ENCODE measurements at places on chromosomes 1 and 21.

DNA sequence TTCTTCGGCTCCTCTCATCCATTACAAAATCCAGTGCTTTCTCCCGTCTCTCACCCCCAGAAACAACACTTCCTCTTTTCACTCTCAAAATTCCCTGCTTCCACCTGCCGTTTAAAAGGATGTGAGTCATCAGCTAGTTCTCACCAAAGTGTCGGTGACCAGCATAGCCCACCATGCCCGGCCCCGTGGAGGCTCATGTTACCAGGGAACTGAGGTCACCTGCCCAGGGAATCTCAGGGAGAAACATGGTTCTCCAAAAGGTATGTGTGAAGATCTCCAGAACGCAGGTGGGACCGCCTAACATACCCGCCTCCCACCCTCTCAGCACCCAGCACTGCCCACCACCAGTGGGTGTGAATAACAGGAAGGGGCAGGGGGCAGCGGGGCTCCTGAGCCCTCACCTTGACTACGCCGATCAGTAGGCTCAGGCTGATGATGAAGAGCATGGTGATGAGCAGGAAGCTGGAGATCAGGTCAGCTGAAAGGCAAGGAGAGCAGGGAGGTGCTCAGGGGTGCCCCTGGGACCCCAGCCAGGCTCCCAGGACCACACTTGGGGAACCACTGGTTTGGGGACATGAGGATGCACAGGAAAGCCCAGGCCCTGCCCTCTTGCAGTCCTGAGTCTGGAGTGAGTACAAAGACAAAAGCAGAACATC is 16.2 kb downstream of the LAPTM5 start:
- no peak for DNase-seq

- no peak for DNase-seq
Measured at GRCh38 chr1:174809755-174810280, 189.9 kb upstream of the CACYBP start.

- DNase-seq = no peak
Measured at GRCh38 chr1:242468784-242469183, 55.7 kb downstream of the PLD5 start.

- DNase-seq = no peak
Measured at GRCh38 chr1:113515498-113515897, 125.2 kb downstream of the MAGI3 start.

GRCh38 chr1:246462986-246463385 is 44.1 kb downstream of the SMYD3 start:
- no peak for DNase-seq

DNA sequence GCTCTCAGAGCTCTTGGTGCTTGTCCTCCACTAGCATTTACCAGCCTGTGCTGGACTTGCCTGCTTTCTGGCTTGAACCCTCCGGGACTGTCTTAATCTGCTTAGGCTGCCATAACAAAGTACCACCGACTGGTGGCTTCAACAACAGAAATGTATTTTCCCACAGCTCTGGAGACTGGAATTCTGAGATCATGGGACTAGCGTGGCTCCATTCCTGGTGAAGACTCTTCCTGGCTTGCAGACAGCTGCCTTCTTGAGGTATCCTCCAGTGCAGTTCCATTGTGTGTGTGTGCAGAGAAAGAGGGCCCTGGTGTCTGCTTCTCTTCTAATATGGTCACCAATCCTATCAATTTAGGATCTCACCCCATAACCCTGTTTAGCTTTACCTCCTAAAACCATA is 22.0 kb upstream of the RCAN1 start:
- DNase-seq = no peak

DNA sequence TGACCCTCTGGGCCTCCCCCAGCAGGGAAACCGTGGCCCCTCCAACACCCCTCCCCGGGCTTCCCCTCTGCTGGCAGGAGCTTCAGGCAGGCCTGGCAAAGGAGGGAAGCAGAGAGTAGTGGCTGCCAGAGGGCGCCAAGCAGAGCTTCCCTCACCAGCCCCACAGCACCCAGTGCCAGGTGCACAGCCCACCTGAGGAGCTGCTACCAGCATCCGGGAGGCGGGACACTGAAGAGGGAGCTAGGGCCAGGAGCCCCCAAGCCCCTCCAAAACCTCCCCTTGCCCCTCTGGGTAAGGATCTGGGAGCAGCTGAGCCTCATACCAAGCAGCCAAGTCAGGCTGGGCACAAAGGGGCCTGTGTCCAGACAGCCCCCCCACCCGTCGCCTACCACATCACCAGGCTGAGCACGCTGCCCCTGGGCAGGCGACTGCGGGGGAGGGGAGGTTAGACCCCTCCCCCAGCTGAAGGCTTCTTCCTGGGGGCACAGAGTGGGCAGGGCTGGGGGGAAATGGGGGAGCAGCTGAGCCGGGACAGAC is 19.6 kb downstream of the CCDC24 start:
- no peak for DNase-seq

GRCh38 chr1:199042193-199042592 is 403.4 kb downstream of the PTPRC start:
- DNase-seq = no peak

- DNase-seq = no peak
Measured at GRCh38 chr1:221089273-221089672, 210.0 kb downstream of the HLX start.

GRCh38 chr1:17944646-17945045 is 163.0 kb upstream of the IGSF21 start:
- DNase-seq = no peak

GRCh38 chr1:203769505-203770343 is 4.7 kb downstream of the LAX1 start:
- no peak for DNase-seq

GRCh38 chr1:16430606-16431005 is 6.6 kb downstream of the SPATA21 start:
- no peak for DNase-seq

DNA sequence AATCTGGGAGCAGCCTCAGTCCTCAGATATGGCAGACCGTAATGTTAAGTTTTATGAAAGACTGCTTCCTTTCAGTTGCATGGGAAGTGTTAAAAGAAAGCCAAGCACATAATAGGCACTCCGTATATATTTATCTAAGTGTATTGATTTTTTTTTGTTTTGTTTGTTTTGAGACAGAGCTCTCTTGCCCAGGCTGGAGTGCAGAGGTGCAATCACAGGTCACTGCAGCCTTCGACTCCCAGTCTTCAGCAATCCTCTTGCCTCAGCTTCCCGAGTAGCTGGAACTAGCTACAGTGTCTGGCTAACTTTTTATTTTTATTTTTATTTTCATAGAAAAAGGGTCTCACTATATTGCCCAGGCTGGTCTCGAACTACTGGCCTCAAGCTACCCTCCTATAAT is 341.8 kb downstream of the USH2A start:
- no peak for DNase-seq

DNA sequence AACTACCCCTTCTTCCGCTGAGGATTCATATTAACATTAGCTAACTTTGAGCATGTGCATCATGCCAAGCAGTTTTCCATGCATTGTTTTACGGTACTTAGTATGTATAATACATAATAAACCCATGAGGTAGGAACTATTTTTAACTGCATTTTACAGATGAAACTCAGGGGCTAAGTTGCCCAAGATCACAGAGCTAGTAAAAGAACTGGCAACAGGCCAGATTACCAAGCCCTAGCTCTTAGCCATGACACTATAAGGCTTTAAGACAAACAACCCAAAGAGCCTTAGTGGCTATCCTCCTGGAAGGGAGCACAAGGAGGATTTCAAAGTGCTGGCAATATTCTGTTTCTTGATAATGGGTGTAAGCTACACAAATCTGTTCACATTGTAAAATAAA is 6.1 kb downstream of the AK2 start:
- no peak for DNase-seq

GRCh38 chr1:22953740-22954141 is 18.9 kb downstream of the LACTBL1 start:
- DNase-seq = no peak

DNA sequence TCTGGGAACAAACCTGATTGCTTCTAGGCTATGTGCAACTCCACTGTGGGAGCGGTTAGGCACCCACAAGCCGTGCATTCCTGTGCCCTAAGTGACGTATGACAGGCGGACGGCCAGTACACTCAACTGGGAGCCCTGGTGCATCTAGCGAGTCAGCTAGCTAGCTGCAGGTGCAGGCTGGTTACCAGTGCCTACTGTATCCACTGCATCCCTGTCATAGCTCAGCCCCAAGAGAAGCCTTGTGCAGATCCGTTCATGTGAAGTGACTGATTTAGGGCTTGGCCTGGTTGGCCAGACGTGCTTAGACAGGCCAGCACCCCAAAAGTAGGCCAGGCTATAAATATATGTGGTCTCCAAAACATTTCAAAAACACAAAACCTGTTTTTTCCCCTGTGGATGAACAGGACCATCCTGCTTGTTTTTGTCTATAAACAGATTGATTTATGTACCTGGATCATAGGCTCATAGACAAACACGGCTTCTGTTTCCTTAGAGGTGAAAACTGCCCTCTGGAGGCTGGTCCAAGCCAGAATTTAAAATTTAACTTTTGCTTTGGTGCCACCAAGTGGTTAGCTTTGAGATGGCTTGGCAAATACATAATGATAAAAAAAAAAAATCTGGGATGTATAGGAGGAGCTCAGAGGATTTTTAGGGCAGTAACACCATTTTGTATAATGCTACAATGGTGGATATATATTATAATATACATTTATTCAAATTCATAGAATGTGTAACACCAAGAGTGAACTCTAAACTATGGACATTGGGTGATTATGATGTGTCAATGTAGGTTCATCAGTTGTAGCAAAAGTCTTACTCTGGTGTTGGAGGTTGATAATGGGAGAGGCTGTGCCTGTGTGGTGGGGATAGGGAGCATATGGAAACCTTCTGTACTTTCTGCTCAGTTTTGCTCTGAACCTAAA is 68.5 kb downstream of the GIPC2 start:
- peak; percentile 9 for DNase-seq

- DNase-seq = no peak
Measured at GRCh38 chr1:119079881-119080280, 60.6 kb downstream of the WARS2 start.

- DNase-seq = no peak
Measured at GRCh38 chr1:238628110-238628509, 737.4 kb upstream of the ZP4 start.

DNA sequence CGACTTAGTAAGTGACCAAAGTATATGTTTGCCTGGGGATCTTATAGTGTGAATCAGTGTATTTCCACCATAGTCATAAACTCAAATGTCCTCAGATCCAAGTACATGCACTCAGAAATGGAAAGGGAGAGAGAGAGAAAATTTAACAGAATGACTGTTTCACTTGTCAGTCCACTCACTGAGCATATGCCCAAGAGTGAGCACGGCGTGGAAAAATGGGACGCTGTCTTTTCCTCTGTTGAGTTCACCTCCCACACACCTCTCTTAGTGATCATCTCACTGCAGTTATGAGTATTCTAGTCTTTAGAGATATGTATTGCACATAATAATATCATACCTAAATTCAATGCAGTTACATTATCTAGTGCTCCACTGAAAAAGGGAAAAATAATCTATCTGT is 156.8 kb upstream of the PRMT6 start:
- DNase-seq = no peak

- DNase-seq = no peak
Measured at GRCh38 chr1:210750468-210750867, 383.5 kb downstream of the KCNH1 start.

- DNase-seq = peak; percentile 72
Measured at GRCh38 chr1:24964811-24965570, 34.9 kb upstream of the RUNX3 start.

DNA sequence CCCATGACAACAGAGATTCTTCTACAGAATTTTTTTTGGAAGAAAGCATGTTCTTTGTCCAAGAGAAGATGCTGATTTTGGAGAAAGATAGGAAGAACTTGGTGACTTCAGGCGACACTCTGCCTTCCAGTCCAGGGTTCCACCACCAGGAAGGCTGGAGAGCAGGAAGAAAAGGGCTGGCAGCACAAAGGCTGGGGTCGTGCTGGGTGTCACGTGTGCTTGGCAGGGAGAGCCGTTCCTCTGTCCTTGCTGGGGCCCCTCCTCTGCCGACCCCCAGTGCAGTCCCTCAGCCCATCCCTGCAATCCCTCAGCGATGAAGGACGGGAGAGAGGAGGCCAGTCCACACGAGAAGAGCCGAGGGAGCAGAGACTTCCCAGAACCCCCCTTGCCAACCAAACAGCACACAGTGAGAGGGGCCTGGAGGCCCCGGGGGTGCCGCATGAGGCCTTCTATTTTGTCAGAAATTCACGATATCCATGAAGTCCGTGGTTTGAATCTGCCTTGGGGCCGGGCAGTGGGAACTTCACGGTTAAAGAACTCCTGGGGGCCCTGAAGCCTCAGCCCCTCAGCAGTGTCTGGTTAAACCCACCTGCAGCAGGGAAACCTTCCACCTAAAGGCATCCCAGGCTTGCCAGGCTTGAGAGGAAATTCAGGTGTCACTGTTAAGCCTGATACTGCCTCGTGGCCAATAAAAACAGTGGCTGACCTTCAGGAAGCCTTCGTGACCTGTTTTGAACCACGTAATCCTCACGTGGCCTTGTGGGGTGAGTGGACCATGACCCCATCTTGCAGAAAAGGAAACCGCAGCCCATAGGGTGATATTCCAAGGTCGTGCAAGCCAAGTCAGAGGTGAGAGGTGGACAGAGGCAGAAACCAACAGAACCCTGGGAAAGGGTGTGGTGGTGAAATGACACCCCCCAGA is 3.4 kb downstream of the KRTAP10-12 start:
- no peak for DNase-seq

DNA sequence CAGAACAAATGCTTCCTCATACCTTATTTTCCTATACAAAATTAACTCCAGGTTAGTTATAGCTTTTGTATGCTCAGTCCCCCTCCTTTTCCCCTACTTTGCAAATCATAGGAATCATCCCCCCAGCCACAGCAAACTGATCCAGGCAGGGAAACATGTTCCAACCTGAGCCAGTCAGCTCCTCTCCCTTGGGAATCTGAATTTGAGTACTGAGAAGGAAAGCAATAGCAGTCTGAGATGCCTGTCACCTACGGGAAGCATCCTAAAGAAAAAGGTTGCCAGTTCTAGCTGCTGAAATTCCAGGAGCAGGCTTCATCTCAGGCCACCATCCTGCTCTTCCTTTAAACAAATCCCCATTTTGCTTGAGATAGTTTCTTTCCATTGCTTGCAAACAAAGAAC is 6.9 kb downstream of the ADSS2 start:
- no peak for DNase-seq

DNA sequence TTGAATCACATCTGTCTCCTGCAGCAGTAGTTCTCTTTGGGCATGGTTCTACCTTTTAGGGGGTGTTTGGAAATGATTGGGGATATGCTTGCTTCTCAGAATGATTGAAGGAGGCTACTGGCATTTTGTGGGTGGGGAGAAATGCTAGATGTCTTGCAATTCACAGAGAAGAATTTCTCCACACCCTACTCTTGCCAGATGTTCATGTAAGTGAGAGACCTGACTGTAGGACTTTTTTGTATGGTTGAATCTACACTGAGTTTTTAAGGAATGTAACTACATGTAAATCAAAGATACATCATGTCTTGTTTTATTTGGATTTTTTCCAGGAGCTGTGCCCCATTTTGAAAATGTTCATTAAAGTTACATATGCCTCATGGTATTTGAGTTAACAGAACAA is 311.9 kb downstream of the PRDM2 start:
- DNase-seq = no peak

- no peak for DNase-seq
Measured at GRCh38 chr1:52727114-52727586, 897 bp downstream of the ZYG11B start.

All from stimulated activated CD8-positive, alpha-beta memory T cell treated with anti-CD3 and anti-CD28 coated beads, Interleukin-7, amount 100 ng/mL, for 1 hour (primary cell).